Osteoblast (primary cell): ENCODE measurements at places on chromosomes 16 and 17. TPM values are rescaled to one million over a fixed set of nuclear protein-coding genes. Genes with fewer than 3 reads are reported as not detected.
A peak's percentile ranks its signal among the peaks of the same experiment; 100 is the strongest.

- DNase-seq = no peak
These were observed 21.3 kb downstream of the ADGRG5 start for GRCh38 chr16:57563761-57564160.

GRCh38 chr16:297832-298231, 14.9 kb downstream of the PDIA2 start:
- no peak for DNase-seq

DNA sequence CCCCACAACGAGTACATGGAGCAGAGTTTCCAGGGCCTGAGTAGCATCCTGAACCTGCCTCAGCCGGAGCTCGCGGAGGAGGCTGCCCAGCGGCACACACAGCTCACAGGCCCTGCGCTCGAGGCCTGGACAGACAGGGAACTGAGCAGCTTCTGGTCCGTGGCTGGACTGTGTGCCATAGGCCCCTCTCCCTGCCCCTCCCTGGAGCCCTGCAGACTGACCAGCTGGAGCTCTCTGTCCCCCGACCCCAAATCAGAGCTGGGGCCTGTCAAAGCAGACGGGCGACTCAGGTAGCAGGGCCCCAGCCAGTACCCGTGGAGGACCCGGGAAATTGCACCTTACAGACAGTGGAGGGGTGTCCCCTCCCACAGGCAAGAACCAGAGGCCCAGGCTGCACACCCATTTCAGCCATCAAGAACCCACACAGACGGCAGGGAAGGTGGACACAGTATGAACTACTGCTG, 13.0 kb downstream of the MRPL27 start:
- peak; percentile 75 for DNase-seq

GRCh38 chr17:81445642-81446503, 50.6 kb downstream of the BAHCC1 start:
- DNase-seq = no peak

The PLXDC1 gene
- 2.9 and 3.8 TPM in 2 replicates for total RNA-seq

The SLFN12 gene
- total RNA-seq = 19.9 and 25.6 TPM in 2 replicates

- peak; percentile 97 for DNase-seq
These were observed 1.4 kb downstream of the NOTUM start for GRCh38 chr17:81959362-81960129.

The BTBD17 gene
- not detected in 2 replicates for total RNA-seq

DNA sequence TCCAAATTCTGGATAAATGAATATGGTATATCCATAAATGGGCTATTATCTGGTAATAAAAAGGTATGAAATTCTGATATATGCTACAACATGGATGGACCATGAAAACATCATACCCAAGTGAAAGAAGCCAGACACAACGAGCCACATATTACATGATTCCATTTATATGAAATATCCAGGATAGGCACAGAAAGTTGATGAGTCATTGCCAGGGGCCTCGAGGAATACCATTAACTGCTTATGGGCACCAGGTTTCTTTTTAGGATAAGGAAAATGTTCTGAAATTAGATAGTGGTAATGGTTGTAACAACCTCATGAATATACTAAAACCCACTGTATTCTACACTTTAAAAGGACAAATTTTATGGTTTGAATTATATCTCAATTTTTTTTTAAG, 123.2 kb downstream of the PITPNC1 start:
- no peak for DNase-seq

- DNase-seq = peak; percentile 76
These were observed 14.6 kb downstream of the HSD11B2 start for GRCh38 chr16:67445441-67445912.

The GCGR gene
- total RNA-seq = under 0.01 TPM in 1 of 2 replicates, not detected in the other

DNA sequence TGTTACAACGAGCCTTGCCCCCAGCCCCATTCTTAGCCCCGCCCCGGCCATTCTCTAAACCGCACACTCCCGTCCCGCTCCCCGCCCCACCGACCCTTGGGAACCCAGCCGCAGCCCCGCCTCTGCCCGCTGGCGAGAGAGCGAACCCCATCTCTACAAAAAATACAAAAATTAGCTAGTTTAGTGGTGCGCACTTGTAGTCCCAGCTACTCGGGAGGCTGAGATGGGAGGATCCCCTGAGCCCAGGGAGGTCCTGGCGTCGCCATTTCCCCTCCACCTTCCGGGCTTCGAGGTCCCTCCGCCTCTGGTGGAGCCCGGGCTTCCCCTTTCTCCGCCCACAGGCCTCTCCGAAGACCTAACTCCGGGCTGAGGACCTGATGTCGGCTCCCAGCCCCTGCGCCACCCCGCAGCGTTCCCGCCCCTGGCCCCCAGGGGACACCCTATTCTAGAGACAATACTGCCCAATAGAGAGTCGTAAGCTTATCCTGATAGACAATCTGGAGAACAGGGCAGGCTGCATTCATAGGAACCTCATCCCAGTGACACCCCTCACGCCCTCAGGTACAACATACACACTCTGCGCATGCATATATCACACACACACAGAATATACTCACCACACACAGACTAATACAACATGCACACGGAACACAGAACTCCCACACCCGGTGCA, 480 bp upstream of the PROCA1 start:
- DNase-seq = peak; percentile 85

The HOXB4 gene
- total RNA-seq = 0.29 and 0.36 TPM in 2 replicates

The PRSS33 gene
- total RNA-seq = not detected in 2 replicates

GRCh38 chr16:28288114-28288513, 4.2 kb upstream of the SBK1 start:
- DNase-seq = peak; percentile 50

The ATP2C2 gene
- not detected in 2 replicates for total RNA-seq

- peak; percentile 93 for DNase-seq
These were observed 8.4 kb upstream of the SLC47A2 start for GRCh38 chr17:19724501-19725420.

The RBFOX1 gene
- not detected in 2 replicates for total RNA-seq

GRCh38 chr17:44568945-44569858, 11.9 kb downstream of the FZD2 start:
- DNase-seq = peak; percentile 86

The SALL1 gene
- under 0.01 TPM in 2 replicates for total RNA-seq

- peak; percentile 97 for DNase-seq
These were observed at the start of gene MXRA7 for GRCh38 chr17:76710863-76711611. MXRA7 (minus strand) TSS chr17:76710965; CDS start chr17:76710946, 19 bp downstream.

The SPATA33 gene
- total RNA-seq = 3.2 and 3.3 TPM in 2 replicates

DNA sequence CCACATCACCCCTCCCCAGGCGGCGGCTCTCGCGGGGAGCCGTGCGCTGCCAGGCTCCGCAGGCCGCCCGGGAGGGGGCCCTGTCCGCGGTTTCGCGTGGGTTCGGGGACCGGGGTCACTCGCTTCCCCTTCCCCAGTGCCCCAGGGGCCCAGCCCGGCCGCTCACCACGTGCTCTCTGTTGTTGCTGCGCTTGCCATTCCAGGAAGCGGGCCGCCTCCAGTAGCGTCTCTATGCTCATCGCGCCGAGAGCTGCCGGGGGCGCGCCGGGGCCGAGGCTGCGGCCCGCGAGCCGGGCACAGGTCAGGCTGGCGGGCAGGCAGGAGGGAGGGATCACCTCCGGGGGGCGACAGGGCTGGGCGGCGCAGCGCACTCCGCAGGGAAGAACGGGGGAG, 390 bp downstream of the MNT start:
- DNase-seq = peak; percentile 95

The HS3ST3A1 gene
- 7.1 and 8.3 TPM in 2 replicates for total RNA-seq

GRCh38 chr17:71511266-71511995, 609.4 kb upstream of the SOX9 start:
- DNase-seq = no peak

DNA sequence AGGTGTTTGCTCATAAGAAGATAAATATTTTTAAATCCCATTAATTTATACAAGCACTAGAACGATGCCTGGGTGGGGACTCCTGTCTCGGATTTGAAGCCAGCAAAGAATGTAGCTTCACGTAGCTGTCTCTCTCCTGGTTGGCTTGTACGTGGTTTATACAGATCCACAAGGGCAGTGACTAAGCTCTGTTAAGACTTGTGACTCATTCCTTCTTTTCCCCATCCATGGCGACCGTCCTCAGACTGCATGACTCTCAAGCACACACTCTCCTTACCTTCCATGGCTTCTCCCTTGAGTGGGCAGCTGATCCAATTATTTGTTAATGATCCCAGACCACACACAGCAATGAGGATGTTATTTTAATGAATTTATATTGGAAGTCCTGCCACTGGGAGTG, 679.7 kb upstream of the SOX9 start:
- DNase-seq = peak; percentile 63

DNA sequence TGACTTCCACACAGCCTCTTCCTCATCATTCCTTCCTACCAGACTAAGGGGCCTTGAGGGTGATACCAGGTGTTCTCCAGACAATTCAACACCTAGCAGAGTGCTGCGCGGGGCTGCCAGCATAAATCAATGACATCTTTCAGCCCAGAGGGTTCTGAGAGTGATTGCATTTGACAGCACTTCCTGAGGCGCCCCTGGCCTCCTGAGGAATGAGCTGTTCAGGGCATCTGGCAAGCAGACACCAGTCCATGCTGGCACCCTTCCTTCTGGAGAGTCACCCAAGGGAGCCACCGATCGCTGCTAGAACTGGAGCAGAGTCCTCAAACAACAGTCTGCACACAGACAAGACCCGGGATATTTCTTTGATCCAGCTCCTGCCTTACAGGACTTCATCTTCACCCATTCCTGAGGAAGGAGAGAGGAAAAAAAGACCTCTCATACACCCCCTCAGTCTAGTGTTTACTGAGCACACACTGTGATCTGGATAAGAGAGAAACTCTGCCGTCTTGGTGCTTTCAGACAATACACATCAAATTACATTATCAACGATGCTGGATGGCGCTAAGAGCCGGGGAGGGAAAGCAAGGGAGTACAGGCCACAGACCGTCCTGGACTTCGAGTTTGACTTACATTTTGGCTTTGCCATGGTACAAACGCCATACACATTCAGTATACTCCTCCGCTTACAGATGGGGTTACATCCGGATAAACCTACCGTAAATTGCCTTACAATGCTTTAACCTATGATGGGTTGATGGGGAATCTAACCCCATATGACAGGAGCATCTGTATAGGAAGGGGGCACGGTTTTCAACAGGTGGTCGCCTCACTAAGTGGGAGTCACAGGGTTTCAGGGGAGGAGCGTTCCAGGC, 23.0 kb downstream of the NPTX1 start:
- DNase-seq = no peak

DNA sequence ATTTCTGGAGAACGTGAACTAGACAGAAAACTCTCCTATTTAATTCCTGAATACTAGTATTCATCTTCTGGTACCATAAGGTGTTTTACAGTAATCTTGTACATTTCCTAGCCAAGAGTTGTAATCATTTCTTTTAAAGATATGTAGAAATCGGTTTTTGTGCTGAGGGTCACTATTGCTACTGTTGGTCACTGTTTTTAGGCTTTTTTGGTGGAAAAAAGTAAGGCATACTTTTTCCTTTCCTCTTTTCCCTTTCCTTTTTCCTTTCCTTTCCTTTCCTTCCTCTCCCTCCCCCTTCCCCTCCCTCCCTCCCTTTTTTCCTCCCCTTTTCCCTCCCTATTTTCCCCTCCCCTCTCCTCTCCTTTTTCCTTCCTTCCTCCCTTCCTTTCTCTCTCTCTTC, 706.4 kb upstream of the GOT2 start:
- no peak for DNase-seq

GRCh38 chr17:33127706-33128105, 136.1 kb downstream of the SPACA3 start:
- no peak for DNase-seq

GRCh38 chr16:27340654-27341053, 26.9 kb downstream of the IL4R start:
- no peak for DNase-seq

The CAPNS2 gene
- total RNA-seq = 1.1 and 2.1 TPM in 2 replicates

The BRICD5 gene
- total RNA-seq = 1.5 and 2.5 TPM in 2 replicates

GRCh38 chr16:68070806-68071517, 14.2 kb upstream of the NFATC3 start:
- no peak for DNase-seq

The KIF18B gene
- 0.72 and 1.2 TPM in 2 replicates for total RNA-seq

- peak; percentile 87 for DNase-seq
These were observed 774 bp upstream of the MAF start for GRCh38 chr16:79601092-79601930.

DNA sequence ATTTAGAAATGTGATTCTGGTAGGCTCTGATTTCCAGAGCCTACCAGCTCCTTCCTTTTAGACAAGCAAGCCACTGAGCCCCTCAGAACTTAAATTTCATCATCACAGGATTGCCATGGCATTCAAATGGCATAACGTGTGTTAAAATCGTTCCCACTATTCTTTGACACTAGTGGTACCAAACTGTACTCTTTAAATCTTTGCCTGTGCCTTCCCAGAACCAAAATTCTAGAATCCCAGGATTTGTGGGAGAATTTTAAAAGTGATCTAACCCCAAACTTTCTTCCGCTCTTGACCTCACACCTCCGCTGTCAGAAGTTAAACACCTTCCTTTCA, 287 bp upstream of the INTS2 start:
- no peak for DNase-seq

- peak; percentile 90 for DNase-seq
These were observed 668 bp downstream of the USP36 start for GRCh38 chr17:78839762-78840529.

- peak; percentile 43 for DNase-seq
These were observed 631 bp downstream of the RETREG3 start for GRCh38 chr17:42608305-42609181.

- no peak for DNase-seq
These were observed 51.5 kb downstream of the TENT4B start for GRCh38 chr16:50204453-50205108.

DNA sequence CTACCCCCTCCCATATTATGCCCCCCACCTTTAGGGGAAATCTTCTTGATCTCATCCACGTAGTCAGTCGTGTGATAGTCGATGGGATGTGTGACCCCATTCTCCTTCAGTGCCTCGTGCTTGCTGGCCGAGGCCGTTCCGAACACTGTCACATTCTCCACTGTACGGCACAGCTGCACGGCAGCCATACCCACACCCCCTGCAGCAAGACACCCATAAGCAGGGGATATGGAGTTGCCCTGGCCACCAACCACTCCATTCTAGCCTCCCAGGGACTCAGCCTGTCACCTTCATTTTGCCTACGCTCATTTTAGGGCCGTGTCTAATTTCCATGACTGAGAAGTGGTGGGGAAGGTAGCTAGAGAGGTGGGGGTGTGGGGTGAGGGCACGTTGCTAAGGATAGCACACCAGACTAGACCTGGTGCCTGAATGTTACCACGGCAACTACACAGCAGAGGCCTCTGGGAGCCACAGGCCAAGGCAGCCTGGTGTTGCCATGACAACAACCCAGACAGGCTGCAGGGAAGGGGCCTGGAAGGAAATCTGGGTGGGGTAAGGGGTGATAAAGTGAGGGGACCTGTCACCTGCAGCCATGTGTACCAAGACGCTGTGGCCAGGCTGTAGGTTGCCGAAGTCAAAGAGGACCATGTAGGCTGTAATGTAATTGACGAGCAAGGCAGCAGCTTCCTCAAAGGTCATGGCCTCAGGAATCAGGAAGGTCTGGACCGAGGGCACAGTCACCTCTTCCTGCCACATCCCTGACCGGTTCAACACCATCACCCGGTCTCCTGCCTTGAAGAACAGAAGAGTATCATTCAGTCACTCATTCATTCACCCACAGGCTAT, 4.0 kb downstream of the VAT1 start:
- DNase-seq = peak; percentile 76

The SLC47A1 gene
- 0.88 and 1.1 TPM in 2 replicates for total RNA-seq

- peak; percentile 75 for DNase-seq
These were observed 33.9 kb downstream of the CMTM4 start for GRCh38 chr16:66662445-66663194.

The PIMREG gene
- 3.5 and 5.1 TPM in 2 replicates for total RNA-seq

GRCh38 chr17:72183194-72183685, 62.4 kb downstream of the SOX9 start:
- DNase-seq = no peak
